Cerebellum (tissue), 4 donors: ENCODE measurements at places on chromosomes 13 and 19. TPM values are rescaled to one million over a fixed set of nuclear protein-coding genes. Genes with fewer than 3 reads are reported as not detected.

MEGF8 gene
- 40.8 TPM for total RNA-seq

TGDS gene
- total RNA-seq, result 6.9 TPM

CDX2 gene
- not detected for total RNA-seq

KLK14 gene
- not detected for total RNA-seq

MISP gene
- total RNA-seq, result 0.18 TPM

PHF11 gene
- total RNA-seq, result 11.1 TPM

PLPP2 gene
- 10.1 TPM for total RNA-seq
